ENCODE measurements at places on chromosomes 1 and 21.

GRCh38 chr1:10155087-10155712 is 55.2 kb upstream of the KIF1B start:
- no peak for DNase-seq

DNA sequence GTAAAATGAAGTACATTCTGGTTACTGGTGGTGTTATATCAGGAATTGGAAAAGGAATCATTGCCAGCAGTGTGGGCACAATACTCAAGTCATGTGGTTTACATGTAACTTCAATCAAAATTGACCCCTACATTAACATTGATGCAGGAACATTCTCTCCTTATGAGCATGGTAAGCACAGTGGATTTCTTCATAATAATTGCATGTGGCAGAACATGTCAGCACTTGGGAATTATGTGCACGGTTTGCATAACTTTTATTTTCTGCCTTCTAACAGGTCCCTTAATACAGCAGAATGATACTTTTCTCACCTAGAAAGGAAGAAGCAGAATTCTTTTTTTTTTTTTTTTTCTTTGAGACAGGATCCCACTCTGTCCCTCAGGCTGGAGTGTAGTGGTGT is 3.8 kb downstream of the CTPS1 start:
- no peak for DNase-seq

DNA sequence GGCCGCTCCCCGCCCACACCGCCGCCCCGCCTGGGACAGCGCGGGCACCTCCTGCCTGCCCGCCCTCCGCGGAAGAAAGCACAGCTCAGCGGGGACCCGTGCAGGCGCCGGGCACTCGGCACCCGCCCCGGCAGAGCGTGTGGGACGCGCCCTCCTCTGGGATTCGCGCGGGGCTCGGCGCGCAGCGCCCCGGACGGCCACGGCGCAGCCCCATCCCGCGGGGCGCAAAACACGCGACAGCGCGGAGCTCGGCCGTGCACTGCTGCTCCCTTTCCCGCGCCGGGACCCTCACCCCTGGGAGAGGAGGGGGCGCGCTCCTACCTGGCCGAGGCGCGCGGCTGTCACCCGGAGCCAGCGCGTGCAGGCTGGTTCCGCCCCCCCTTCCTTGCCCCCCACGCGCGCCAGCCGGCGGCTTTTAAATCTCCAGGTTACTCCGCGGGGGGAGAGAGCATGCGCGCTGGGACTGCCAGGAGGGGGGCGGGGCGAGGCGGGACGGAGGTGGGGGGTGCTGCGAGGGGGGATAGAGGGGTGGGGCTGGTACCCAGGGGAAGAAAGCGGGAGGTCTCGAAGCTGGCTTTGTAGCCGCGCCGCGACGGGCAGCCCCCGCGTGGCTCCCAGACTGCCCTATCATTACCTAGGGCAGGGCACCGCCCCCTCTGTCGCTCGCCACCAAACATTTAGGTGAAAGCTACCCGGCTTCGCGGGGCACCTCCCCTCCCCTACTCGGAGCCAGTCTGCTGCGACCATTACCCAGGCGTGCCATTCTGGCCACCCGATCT is at the start of gene SLC45A3:
TSS of gene SLC45A3 (minus strand) at position 437 of the 779 bp plus-strand sequence. CDS start 15,853 bp downstream, outside the sequence.
- DNase-seq, result peak; percentile 90

- no peak for DNase-seq
Measured at GRCh38 chr21:34734696-34735095, 65.9 kb downstream of the CLIC6 start.

GRCh38 chr1:91608876-91609275 is 108.2 kb downstream of the CDC7 start:
- DNase-seq, result peak; percentile 14

DNA sequence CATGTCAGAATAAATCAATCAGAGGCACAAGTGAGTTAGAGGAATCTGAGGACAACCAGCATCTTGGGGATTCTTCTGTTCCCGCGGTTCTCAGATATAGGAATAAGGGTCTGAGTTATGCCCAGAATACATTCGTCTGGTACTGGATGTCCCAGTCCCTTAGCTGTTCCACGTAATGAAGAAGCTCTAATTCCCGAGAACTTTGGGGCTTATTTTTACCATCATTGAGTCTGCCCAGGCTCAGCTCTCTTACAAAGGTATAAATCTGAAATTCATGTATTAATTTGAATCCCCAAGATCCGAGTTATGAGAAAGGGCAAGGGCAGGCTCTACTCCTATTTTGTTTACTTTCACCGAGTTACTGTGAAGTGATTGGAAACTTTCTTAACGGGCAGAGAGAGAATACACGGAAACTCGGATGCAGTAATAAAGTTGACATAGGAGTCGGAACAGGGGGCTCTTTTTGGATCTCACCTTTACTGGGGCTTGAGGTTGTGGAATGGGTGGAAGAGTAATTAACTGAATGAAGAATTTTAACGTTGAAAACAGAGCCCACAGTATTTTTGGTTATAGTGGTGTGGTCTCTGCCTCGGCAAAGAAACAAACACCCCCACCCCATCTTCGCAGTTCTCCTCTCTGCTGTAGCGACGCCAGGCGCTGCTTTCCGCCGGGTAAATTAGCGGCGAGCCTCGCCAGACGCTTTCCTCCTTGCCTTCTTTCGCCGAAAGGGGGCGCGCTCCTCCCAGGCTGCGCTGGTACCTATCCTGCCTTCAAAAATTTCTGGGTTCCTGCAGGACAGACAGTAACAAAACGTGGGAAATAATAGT is 7.1 kb downstream of the PRRX1 start:
- no peak for DNase-seq

GRCh38 chr1:232968965-232969364 is 18.6 kb downstream of the NTPCR start:
- no peak for DNase-seq

DNA sequence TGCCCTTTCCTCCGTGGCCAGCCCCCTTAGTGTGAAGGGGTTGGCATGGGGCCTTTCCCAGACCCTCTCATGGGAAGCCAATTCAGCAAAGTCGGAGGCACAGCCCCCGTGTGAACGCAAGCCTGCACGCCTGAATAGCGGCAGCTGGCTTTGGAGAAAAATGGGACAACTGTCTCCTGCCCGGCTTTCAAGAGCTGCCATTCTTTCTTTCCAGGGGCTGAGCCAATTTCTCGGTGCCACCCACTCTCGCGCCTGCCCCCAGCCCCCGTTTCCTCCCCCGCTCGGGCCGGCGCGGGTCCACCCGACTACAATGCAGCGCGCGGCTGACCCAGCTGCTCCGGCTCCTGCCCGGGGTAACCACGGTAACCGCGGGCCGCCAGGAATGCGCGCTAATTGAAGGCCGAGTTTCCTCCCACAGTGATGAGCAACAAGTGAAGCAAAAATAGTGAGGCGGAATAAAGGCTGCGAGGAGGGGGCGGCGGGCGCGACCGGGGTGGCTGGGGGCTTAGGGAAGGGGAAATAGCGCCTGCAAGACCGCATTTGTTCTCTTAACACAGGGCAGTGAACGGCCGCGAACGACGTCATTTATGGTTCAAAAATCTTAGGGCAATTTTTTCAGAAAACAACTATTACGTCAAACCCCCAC is 27.8 kb downstream of the ILDR2 start:
- DNase-seq, result peak; percentile 89

DNA sequence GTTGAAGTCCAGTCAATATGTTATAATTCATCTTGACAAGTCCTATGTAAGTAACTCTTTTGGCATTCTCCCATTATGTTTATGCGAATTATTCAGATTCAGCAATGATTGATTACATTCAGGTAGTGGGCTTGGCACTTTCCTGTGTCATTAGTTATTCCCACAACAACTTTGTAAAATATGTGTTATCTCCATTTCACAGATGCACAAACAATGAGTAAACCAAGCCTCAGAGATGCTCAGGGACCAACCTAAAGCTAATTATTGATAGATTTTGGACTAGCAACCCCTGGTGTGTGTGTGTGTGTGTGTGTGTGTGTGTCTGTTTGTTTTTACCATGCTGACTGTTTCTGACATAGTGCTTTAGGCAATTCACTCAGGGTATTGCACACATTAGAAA is 371.1 kb upstream of the C1orf87 start:
- DNase-seq, result no peak

DNA sequence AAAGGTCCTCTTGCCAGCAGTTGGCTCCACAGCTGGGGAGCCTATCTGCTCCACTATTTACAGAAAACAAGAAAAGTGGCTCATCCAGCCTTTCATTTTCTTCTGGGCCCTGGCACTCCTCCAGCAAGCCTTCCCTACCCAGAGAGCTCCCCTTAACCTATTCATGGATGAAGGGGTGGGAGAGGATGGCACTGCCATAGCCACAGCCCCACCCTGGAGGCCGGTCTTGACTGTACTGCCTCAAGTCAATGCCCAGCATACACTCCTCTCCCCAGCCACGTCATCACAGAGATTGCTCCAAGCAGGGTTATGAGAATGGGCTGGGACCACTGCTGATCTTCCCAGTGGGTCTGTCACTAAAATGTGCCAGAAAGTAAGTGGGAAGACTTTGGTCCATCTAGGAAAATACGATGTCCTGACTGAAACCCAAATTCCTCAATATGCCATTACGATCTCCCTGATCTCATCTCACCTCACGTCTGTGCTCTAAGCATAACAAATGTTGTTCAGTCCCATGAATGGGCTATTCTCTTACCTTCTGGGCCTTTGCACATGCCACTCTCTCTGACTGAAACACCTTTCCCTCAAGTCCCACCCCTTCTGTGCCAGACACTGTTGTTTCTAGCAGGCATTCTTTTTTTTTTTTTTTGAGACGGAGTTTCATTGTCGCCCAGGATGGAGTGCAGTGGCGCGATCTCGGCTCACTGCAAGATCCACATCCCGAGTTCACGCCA is 21.4 kb upstream of the PTAFR start:
- no peak for DNase-seq

DNA sequence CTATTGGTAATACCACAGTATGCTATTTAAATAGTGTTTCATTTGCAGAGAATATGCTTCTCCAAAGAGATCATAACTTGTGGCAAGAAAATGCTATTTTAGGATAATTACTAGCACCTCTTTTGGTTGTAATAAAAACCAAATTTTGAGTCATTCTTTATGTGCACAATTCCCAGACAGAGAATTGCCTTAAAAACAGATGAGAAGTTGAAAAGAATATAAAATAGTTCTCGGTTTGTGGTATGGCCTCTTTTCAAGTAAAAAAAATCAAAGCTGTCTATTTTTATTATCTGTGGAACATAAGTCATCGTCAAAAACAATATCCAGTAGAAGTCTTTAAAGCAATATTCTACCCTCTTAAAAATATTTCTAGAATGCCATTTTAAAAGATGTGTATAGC is 185.9 kb downstream of the GREM2 start:
- DNase-seq, result no peak

- DNase-seq, result peak; percentile 44
Measured at GRCh38 chr1:230568008-230568407, 74.3 kb upstream of the COG2 start.

DNA sequence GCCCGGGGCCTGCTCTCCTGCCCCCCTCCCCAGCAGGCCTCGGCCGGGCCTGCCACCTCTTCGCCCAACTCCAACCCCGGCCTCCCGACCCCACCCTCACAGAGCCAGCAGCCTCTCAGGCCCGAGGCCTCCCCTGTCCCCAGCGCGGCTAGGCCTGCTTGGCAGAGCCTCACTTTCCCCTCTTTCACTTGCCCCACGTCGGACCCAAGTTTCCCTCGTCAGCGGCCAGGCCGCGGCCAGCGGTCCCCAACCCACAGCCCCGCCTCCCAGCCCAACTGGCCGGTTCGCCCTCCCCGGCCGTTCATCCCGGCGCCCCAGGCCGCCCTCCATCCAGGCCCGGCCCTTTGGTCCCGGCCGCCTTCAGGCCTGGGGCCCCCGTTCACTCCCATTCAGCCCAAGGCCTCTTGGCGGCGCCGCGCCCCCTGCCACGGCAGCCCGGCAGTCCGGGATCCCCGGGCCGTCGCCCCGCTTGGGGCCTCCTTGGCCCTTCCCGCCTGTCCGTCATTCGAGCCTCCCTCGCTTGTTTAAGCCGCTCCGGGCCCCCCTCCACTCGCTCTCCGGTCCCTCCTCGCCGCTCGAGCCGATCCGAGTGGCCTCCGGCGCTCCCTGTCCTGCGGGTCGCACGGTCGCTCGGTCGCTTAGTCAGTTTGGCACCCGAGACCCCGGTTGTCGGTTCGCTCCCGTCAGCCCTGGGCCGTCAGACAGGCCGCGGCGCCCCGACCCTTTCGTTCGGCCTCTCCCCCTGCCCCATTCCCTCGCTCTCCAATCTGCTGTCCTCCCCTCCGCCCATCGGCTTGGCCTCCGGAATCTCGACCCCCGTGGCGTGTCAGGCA is 1.4 kb downstream of the LRRC41 start:
- peak; percentile 55 for DNase-seq

DNA sequence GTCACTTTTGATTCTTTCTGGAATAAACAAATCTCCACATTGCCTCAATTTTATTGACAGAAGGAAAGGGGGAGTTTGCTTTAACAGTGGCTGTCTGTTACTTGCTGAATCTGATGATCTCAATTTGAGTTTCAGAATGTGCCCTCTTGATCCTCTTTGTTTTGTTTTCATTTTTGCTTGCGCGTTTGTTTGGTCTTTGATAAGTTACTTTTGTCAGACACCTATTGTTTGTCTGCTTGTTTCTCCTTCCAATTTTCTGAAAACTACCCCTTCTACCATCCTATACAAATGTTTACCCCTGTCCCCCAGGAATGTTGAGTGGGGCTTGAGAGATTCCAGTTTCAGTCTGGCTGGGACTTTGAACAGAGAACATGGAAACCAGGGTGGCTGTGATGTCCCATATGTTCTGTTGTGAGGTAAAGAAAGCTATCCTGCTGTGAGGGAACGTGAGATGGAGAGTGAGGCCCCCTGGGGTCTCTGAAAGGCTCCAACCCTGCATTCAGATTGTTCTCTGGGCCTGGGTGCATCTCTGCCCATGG is 11.8 kb upstream of the XCL2 start:
- DNase-seq, result peak; percentile 69

GRCh38 chr1:22888320-22889075 is 84.2 kb downstream of the LACTBL1 start:
- no peak for DNase-seq

GRCh38 chr21:25639551-25640201 is 618 bp downstream of the JAM2 start:
- DNase-seq, result peak; percentile 65

DNA sequence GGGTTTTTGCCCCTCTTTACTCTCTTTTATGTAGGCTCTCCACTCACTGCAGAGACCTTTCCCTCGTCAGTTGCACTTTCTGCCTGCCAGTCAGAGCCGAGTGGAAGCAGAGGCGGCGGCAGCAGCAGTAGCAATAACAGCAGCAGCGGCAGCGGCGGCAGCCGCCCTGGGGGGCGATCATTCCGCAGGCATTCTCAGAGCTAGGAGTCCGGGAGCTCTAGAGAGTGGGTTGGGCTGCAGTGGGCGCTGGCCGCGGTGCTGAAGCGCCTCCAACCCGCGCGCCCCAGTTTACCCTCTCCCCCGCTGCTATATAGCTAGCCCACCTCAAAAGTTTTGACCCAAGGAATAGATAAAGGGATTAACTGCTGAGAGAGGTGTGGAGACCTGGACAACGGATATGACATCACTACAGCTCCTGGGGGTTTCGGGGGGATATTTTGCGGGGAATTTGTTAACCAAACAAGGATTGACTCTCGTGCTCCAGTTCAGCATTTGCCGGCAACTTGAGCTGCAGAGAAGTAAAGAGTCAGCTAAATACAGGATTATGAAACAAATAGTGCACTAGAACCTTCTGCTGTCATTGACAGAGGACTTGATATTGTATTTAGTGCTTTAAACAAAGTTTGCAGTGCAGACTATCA is at the start of gene OLFM3:
TSS of gene OLFM3 (minus strand) at position 102 of the 641 bp plus-strand sequence.
- DNase-seq, result peak; percentile 73

Measured in NCI-H69 (cell line).